ENCODE measurements at places on chromosomes 3 and 15. TPM values are rescaled to one million over a fixed set of nuclear protein-coding genes. Genes with fewer than 3 reads are reported as not detected.

The C2CD4B gene
- total RNA-seq: 15.8 TPM

The A4GNT gene
- not detected for total RNA-seq

The DOCK3 gene
- total RNA-seq: 0.88 TPM

The CLDN18 gene
- total RNA-seq: 0.29 TPM

The DPPA2 gene
- 0.41 TPM for total RNA-seq

The TGM4 gene
- not detected for total RNA-seq

The RAD51 gene
- total RNA-seq: 2.7 TPM

The ZBTB20 gene
- total RNA-seq: 80.8 TPM
